ENCODE measurements at places on chromosomes 5 and 9. TPM values are rescaled to one million over a fixed set of nuclear protein-coding genes. Genes with fewer than 3 reads are reported as not detected.

TMC1 gene
- total RNA-seq: 2.1 TPM

TPRN gene
- total RNA-seq: 5.6 TPM

WDR31 gene
- total RNA-seq: 0.75 TPM

NR4A3 gene
- 0.09 TPM for total RNA-seq

HDAC3 gene
- 52.0 TPM for total RNA-seq

GLRA1 gene
- total RNA-seq: not detected

AFAP1L1 gene
- 118 TPM for total RNA-seq

OR4F3 gene
- total RNA-seq: not detected

CD72 gene
- total RNA-seq: not detected

AGXT2 gene
- not detected for total RNA-seq

SOHLH1 gene
- not detected for total RNA-seq

LCN9 gene
- total RNA-seq: not detected

PRDM9 gene
- not detected for total RNA-seq

HRCT1 gene
- total RNA-seq: 0.56 TPM

ZBTB26 gene
- 3.7 TPM for total RNA-seq

TSLP gene
- total RNA-seq: 0.09 TPM

GBGT1 gene
- 11.2 TPM for total RNA-seq

TAF11L10 gene
- total RNA-seq: not detected

SAXO1 gene
- not detected for total RNA-seq

PCDH1 gene
- total RNA-seq: 222 TPM

GDA gene
- total RNA-seq: not detected

PRR16 gene
- total RNA-seq: 1.6 TPM

NTRK2 gene
- total RNA-seq: 0.09 TPM

RHOBTB3 gene
- total RNA-seq: 64.1 TPM

ANKRD31 gene
- total RNA-seq: not detected

CYLC2 gene
- total RNA-seq: not detected

LCN10 gene
- not detected for total RNA-seq

MYMK gene
- not detected for total RNA-seq

ZNF169 gene
- 3.5 TPM for total RNA-seq

ADAMTS12 gene
- total RNA-seq: 16.9 TPM

PCDHB4 gene
- total RNA-seq: 0.09 TPM

CLIC3 gene
- 0.90 TPM for total RNA-seq
